CD14-positive monocyte (primary cell): ENCODE measurements at places on chromosomes 16 and 17.

- DNase-seq: peak; percentile 32
Observed at GRCh38 chr16:53502331-53503269, at the start of gene AKTIP. AKTIP (minus strand) TSS chr16:53503209; CDS start chr16:53500259, 2,950 bp downstream.

GRCh38 chr16:76926595-76926994 lies 264.4 kb upstream of the MON1B start:
- no peak for DNase-seq

DNA sequence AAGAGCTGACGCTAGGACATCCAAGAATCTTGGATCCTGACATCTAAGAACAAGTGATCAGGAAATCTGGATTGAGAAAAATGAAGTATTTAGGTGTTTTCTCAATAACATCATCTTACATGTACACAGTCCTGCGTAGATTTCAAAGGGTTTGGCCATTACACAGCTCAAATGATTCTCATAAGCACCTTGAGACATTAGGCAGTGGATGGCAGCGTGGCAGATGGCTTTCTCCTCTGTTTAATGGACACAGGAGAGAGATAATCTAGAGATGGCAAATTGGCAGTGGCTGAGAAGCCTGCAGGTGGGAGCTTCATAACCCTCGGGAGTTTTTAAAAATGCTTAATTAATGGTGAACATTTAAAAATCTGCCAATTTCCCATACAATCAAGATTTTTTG lies 137.5 kb downstream of the ZFHX3 start:
- no peak for DNase-seq

DNA sequence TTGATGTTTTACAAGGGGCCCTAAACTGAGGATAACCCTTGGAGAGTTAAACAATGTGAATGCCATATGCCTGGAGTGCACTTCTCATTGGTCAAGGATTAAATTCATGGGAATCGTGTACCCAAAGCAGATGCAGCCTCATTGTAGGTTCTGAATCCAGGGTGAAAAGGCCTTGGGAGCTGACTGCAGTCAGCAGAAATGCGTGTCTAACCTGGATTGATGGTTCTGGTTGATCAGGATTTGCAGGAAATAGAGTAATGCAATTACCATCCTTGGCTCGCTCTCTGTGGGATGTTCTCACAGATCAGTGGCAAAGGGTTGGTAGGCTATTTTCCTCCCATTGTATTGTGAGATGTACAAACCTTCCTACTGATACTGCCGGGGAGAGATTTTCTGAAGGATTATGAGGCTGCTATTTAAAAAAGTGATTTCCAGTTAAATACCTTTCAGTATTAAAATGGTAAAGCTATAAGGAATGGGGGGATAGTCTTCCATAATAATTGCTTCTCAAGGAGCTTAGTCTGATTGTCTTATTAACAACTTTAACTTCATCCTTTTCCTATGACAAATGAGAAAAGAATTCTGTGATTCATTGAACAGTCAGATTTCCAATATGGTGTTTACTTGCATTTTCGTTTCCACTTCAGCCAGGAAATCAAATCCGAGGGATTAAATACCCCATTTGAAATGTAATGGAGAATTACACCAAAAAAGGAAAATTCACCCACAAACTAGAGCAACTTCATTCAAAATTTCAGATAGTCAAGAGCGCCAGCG lies 1028.1 kb upstream of the EEF2KMT start:
- DNase-seq: no peak
